ENCODE measurements at places on chromosomes 16 and 17.

- peak; percentile 45 for DNase-seq
These were observed 112.0 kb upstream of the SMURF2 start for GRCh38 chr17:64773836-64774761.

- no peak for DNase-seq
These were observed 272.8 kb downstream of the WWOX start for GRCh38 chr16:78372277-78372676.

DNA sequence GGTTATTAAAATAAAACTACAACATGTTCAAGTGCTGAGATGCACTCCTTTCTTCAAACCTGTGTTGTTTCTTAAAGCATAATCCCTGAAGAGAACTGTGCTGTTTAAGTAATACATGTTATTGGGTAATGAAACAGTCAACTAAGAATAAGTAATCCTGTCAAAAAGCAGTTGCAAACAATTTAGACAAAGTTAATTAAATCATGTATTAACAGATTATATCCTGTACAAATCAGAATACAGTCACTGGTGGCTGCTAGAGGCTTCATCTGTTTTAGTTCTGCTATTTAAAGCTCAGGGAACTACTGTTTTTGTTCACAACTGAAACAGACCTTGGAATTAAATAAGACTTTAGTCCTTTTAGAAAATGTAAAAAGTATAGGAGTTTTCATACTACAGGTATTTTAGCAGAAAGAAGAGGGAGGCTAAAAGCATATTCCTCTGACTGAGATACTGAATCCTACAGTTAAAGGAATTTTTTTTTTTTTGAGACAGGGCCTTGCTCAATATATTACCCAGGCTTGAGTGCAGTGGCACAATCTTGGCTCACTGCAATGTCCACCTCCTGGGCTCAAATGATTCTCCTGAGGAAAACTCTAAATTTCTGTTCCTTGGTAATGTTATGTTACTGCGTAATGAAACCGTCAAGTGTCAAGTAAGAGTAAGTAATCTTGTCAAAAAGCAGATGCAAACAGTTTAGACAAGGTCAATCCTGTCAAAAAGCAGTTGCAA, 27.3 kb upstream of the ITGA2B start:
- no peak for DNase-seq

DNA sequence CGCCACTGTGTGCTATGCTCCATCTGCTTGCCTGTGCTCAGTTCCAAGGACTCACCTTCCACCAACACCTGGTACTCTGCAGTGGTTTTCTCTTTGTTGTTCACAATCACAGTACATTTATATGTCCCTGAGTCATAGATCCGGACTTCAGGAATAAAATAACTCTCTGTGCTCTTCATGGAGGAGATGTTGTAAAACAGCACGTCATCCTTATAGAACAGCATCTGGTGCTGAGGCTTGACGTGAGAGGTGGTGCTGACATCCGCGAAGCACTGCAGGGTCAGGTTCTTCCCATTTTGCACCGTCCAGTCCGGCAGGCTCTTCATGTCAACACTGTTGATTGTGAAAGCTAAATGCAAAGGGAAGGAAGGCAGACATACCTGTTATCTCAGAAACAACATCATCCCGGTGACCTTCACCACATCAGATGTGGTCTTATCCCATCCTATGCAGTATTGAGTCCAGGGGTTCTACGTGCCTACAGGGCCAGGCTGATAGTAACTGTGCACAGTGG, 12.8 kb downstream of the PECAM1 start:
- no peak for DNase-seq

DNA sequence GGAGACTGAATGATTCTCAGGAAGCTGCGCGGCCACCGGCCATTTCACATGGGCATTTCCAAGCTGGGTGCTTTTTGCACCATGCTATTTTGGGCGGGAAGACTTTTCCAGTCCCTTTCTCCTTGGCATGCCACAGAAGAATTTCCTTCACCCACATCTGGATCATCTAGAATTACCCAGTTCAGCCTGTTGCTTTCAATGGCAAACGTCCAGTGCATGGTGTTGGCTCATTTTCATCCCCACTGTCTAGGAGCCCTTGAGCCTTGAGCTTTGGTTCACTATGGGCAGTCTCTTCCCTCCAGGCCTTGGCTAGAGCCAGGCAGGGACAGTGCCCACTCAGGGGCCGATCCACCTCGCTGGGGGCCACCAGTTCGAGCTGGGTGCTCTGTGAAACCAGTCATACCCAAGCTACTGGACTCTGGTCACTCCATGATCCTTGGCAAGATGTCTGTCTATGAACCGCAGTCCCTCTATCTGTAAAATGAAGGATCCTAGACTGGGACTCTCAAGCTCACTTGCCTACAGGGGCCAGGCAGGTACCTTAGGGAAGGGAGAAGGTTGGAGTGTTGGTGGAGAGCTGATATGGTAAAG, 71.1 kb downstream of the CYLD start:
- no peak for DNase-seq

GRCh38 chr16:69544088-69544487, 21.7 kb upstream of the NFAT5 start:
- no peak for DNase-seq

- DNase-seq: no peak
These were observed 392.1 kb upstream of the SALL1 start for GRCh38 chr16:51542981-51543815.

DNA sequence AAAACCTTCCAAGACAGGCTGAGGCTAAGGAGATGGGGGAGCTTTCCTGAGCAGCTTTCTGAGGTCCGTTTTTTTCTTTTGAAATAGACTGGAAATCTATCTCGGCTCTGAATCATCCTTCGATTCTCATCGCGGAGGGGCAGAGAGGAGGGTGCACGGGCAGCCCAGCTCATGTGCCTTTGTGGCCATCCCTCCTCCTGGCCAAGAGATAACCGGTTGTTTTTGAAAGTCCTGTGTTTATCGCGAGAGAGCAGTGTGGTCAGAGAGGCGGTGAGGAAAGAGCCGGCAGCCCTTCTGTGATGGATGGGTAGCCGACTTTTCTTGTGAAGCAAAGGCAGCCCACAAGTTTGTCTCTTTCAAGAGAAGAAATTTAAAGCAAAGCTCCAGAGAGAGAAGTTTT, 191.6 kb downstream of the CCDC182 start:
- DNase-seq: no peak

GRCh38 chr17:51857052-51857597, 301.4 kb downstream of the CA10 start:
- no peak for DNase-seq

GRCh38 chr17:50871898-50872297, 5.7 kb upstream of the TOB1 start:
- no peak for DNase-seq

GRCh38 chr17:42917236-42917603, 16.6 kb downstream of the G6PC1 start:
- no peak for DNase-seq

GRCh38 chr17:33837281-33837680, 417.8 kb upstream of the CCL2 start:
- no peak for DNase-seq

- DNase-seq: no peak
These were observed 379 bp downstream of the SNX29 start for GRCh38 chr16:11976850-11977375.

DNA sequence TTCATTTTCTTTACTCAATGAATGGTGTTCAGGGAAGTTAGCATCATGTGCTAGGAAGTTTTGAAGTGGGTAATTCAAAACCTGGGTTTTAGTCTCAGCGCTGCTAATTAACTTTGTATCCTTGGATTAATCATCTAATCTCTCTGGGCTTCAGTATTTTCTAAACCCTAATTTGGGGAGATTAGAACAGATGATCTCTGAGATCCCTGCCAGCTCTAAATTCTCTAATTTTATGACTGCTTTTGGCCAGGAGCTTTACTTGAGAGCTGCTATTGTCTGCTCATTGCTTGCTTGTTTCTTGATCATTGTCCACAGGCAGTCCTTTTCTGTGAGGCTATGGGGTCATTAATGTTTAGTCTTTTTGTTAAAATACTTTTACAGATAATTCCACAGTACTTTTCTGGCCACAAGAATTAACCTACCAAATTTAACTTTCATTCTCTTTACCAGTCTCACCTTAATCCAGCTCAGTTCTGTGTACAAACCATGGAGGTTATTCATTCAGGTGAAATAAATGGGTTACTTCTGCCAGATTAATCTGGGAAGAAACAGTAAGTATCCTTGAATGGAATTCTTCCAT, 28.4 kb upstream of the VWA3A start:
- DNase-seq: no peak

GRCh38 chr17:59668816-59669215, 38.4 kb downstream of the PTRH2 start:
- peak; percentile 62 for DNase-seq

DNA sequence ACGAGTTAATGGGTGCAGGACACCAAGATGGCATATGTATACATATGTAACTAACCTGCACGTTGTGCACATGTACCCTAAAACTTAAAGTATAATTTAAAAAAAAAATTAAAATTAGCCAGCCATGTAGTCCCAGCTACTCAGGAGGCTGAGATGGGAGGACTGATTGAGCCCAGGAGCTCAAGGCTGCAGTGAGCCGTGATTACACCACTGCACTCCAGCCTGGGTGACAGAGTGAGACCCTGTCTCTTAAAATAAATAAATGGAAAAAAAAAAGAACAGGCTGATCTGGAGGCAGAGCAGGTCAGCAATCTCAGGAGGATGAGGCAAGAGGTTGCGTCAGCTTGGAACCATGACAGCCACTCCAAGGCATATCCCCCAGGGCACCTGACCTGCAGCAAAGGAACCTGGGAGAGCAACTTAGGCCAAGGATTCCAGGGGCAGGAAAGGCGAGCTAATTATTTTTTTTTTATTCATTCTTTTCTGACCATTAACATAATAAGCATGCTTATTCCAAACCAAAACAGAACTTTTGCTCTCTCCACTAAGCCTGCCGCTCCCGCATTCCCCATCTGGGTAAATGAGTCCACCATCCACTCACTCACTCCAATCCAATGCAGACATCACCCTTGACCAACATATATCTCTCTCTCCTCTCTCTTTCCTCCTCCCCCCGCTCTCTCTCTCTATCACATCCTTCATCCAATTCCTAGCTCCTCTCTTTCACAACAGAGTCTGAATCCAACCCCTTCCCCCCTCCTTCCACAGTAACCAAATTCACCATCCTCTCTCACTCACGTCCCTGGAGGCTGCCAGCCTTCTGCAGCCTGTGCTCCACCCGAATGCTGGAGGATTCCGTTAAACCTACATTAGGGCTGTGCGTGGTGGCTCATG, 47.7 kb downstream of the TK2 start:
- DNase-seq: no peak

DNA sequence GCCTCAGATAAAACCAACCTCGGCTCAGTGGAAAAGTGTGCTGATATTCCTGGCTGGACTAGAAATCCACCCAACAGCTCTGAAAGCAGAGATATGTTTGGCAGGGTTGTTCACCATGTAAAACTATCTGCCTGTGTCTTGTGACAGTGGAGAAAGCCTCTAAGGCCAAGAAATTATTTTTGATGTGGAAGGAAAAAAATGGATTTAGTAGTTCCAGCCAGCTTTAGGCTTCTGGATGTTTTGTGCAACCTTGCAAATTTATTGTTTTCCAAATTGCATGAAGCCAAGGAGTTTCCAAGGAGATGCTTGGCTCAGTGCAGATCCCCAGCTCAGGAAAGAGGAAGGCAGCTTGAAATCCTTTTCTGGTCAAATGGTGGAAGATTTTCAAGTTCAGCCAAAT, 31.6 kb downstream of the TEKT5 start:
- DNase-seq: no peak

GRCh38 chr17:29620271-29620670, 2.4 kb downstream of the CORO6 start:
- no peak for DNase-seq

DNA sequence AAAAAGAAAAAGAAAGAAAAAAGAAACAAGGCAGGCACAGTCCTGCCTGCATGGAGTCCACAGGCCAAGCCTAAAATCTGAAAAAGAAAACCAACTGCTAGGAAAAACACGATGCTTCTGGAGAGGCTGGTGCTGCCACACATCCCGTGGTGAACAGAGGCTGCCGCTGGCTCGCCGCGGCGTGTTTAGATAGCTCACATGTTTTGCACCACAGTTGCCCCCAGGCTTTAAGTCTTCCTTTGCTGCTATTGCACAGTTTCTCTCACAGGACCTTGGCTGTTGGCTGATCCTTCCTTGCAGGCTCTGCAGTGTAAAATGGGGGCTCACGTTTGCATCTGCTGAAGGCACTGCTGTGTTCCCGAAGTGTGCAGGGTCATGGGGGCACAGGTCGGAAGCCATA, 8.6 kb downstream of the SLC6A4 start:
- DNase-seq: no peak

- DNase-seq: peak; percentile 60
These were observed at the start of gene ALOXE3 for GRCh38 chr17:8117980-8118768. ALOXE3 (minus strand) TSS chr17:8118514; CDS start chr17:8117990, 524 bp downstream.

GRCh38 chr16:50155925-50156324, 2.8 kb downstream of the TENT4B start:
- no peak for DNase-seq

DNA sequence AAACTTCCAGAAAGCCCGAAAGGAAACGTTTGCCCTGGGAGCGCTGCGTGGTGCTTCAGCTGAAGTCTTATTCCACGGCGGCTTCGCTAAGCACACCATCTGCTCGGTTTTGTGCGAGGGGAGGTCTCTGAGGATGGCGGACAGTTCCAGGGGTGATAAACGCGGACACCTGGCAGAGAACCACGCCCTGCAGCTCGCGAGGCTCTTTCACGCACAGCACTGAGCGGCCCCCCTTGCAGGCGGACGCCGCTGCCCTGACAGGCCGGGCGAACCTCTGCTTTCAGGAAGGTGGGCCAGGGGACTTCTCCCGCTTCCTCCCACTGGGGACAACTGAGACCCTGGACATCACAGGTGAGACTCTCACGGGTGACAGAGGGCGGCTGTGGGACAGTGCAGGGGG, 3.7 kb downstream of the MVD start:
- DNase-seq: no peak

- no peak for DNase-seq
These were observed 229.5 kb downstream of the FTO start for GRCh38 chr16:53933407-53933806.

DNA sequence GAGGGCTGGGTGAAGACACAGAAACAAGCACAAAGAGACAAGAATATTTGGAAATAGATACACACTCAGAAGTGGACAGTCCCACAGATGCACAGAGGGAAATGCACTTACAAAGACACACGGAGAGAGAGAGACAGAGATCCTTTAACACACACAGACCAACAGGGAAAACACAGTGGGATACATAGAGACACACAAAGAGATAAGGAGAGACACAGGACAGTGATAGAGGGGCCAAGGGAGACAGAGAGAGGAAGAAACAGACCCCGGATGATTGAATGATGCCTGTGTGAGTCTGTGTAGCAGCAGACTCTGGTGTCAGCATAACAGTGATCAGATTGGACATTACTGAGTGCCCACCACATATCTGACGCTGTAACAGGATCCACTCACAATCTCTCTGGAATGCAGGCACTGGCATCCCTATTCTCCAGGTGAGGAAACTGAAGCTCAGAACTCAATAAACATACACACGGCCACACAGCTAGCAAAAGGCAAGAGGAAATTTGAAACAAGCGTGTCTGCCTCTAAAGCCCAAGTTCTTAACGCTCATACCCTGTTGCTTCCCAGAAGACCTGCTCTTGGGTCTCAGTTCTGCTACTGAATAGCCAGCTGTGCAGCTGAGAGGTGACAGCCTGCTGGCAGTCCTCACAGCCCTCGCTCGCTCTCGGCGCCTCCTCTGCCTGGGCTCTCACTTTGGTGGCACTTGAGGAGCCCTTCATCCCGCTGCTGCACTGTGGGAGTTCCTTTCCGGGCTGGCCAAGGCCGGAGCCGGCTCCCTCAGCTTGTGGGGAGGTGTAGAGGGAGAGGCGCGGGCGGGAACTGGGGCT, 186.3 kb upstream of the NLRP1 start:
- no peak for DNase-seq

- peak; percentile 70 for DNase-seq
These were observed 24.9 kb upstream of the RFFL start for GRCh38 chr17:35088356-35088880.

- no peak for DNase-seq
These were observed 265.0 kb downstream of the RBFOX1 start for GRCh38 chr16:7597677-7598076.
